D721Med (cell line): ENCODE measurements at places on chromosomes 4 and X.
A peak's percentile ranks its signal among the peaks of the same experiment; 100 is the strongest.

DNA sequence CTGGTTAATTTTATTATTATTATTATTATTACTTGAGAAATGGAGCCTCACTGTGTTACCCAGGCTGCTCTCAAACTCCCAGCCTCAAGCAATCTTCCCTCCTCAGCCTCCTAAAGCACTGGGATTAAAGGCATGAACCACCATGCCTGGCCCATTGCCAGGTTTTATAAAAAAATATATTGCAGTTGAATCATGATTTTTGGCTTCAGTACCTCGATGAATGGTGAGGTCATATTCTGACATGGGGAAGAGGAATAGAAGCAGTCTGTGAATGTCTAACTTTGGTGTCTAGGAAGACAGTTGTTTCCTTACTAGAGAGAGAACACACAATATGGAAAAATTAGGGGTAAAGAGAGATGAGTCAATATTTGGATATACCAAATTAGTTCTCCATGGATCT, 32.0 kb downstream of the CCSER1 start:
- no peak for DNase-seq

DNA sequence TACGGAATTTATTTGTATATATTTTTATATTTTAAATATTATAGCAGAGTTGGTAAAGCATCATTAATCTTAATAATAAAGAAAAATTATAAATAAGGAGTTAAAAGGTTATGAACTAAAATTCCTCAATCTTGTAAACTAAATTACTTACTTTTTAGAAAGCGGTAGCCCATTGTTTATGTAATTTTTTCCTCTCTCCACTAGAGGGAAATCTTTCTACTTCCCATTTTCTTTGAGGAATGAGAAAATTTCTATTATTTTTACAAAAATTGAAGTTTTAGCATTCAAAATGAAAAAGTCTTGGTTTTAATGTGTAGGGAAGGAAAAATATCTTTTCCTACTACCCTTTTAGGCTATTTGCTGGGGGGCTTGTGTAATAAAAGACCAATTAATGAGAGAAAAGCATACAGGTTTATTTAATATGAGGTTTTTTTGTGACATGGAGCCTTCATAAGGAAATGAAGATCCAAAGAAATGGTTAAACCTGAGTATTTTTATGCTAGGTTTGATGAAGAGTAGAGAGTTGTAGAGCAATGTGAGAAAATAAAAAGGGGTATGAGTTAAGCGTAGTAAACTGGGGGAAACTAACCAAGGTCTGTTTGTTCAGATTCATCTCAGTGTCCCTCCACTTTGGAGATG, 68.7 kb upstream of the ADAD1 start:
- no peak for DNase-seq

- no peak for DNase-seq
These were observed 6.0 kb downstream of the P2RY4 start for GRCh38 chrX:70254063-70254400.

- DNase-seq: no peak
These were observed 133.6 kb upstream of the FAM9C start for GRCh38 chrX:13177921-13178566.

GRCh38 chr4:47536966-47537365, 51.9 kb downstream of the ATP10D start:
- no peak for DNase-seq

GRCh38 chrX:129931411-129932015, 25.5 kb downstream of the UTP14A start:
- peak; percentile 45 for DNase-seq

- DNase-seq: no peak
These were observed 17.5 kb downstream of the ZNF330 start for GRCh38 chr4:141238186-141238585.

DNA sequence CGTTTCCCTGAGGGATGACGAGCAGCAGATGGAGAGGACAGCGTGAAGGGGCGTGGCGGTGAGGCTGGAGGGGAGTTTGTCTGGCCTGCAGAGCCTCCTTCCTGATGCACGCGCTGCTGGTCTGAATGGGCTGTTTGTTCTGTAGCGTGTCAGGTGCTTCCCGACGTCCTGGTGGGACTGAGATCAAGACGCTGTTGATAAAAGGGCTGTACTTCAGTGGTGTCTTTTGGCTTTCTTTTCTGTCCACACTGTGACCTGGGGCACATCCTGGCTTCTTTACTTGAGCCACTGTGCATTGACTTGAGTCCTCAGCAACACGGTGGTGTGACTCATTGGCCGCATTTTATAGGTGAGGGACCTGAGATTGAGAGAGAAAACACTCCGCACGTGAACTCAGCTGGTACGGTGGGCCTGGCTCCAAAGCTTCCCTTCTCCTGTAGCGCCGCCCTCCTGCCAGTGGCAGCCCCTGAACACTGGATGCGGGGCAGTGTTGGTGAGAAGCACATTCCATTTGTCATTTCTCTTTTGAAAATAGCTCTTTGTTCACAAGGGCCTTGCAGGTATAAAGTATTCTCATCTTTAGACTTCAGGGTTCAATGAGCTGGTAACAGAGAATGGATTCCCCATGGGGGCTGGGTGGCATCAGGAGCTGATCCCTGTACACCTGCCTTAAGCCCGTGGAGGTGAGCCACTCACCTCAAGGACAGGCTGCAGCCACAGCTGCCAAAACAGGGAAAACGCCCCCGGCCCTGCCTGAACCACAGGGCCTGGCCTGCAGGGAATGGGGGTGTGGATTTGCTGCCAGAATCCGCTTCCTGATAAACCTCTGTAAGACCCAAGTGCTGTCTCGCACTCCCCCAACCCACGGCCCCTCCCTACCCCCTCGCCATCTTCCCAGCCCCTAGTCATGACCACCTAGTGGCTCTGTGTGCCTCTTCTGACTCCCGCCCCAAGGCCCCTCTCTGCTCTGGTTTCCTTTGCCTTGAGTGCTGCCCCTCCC, 29.2 kb downstream of the NSG1 start:
- no peak for DNase-seq

GRCh38 chrX:6968231-6968630, 179.3 kb upstream of the STS start:
- DNase-seq: no peak

GRCh38 chrX:100905620-100906019, 23.1 kb downstream of the XKRX start:
- no peak for DNase-seq

DNA sequence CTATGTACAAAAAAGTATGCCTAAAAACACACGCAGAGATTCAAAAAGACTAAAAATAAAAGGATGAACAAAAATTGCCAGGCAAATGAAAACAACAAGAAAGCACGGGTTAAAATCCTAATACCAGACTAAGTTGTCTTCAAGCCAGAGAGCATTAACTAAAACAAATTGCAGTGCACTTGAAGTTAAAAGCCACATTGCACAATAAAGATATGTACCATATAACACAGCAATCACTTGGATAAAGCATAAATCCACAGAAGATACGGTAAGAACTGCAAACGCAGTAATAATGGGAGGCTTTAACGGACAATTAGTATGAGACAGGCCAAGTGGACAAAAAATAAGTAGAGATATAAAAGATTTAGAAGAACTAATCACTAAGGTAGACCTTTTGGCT, 14.9 kb downstream of the CCDC158 start:
- no peak for DNase-seq

DNA sequence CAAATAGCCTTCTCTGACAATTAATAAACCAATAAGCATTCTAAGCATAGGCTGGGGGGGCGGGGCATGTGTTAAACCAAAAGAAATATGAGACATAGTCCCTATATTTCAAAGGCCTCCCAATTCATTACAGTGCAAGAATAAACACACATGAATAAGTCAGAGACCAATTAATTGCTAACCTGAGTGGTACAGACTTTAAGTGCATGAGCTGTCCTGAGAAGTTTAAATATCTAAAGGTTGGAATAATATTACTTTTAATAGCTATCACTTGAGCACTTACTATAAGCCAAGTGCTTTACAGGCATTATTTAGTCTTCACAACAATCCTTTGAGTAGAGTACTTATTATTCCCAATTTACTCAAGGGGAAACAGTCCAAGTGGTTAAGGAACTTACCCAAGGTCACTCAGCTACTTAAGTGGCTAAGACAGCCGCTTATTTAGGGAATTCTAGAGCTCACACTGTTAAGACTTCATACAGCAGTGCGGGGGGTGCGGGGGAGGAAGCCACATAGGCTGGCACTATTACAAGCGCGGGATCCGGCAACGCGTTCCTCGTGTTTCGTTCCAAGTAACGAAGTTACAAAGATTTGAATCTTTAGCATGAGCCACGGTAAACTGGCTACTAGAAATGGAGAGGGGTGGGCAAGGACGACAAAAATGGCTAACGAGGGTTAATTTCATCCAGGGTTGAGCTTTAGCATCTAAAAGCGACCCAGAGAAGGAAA, 1.4 kb downstream of the THOC2 start:
- DNase-seq: no peak

DNA sequence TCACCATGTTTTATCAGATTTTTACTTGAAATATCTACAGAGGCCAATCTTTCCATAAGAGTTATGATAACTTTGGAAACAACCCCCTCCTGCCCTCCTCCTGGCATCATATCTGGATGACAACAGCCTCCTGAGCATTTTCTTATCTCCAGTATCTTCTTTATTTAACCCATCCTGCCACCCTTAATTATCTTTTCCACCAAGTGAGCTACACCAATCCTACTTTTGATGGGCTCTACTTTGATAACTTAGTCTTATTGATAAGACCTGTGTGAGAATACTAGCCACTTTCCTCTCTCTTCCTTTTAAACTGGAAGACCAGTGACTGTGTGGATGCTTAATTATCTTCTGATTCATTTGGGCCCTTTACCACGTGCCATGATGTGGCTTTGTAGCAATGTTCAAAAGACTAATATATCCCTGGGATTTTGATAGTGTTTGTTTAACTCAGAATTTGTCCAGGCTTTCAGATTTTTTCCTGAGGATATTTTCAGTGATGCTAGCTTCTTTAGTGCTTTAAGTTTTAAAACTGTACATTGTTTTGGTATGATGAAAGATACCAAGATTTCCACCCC, 330.1 kb upstream of the GIMD1 start:
- no peak for DNase-seq

GRCh38 chr4:13983189-13983790, 355.8 kb upstream of the BOD1L1 start:
- no peak for DNase-seq

GRCh38 chr4:184348311-184349233, 125.8 kb downstream of the IRF2 start:
- peak; percentile 51 for DNase-seq

DNA sequence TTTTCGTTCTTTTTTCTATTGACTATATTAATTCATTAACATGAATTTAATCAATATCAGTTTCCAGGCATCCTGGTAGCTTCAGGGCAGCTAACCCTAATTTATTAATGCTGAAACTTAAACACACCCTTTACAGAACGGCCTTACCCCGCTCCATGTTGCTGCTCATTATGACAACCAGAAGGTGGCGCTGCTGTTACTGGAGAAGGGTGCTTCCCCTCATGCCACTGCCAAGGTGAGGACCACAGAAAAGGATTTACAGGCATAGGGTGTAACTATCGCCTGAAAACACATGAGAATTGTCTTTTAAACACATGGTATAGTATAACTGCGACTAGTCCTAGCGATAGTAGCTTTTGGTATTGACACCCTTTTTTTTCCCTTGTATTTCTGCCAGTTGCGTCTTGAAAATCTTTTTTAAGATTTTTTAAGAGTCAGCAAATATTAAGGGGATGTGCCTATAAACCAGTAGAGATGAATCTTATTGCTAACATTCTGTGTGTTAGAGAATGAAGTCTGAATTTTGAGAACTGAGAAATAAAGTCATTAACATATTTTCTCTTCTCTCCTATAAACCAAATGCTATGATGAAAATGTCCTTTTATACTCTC, 229.0 kb downstream of the ANK2 start:
- peak; percentile 21 for DNase-seq

DNA sequence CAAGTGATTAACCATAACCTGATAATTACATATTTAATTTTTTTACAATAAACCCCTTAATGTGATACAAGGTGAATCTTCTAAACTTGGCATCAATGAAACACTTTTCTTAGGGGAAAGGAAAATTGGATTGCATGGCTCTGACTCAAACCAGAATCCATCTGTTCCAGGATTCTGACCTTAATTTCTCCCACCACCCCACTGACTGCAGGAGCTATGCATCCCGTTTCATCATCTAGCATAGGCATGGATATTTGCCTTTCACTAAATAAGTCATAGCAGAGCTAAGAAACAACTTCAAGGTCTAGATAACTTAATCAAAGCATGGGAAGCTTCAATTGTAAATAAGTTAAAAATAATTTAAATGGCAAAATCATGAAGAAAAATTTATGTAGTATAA, 156.3 kb downstream of the BTC start:
- no peak for DNase-seq

DNA sequence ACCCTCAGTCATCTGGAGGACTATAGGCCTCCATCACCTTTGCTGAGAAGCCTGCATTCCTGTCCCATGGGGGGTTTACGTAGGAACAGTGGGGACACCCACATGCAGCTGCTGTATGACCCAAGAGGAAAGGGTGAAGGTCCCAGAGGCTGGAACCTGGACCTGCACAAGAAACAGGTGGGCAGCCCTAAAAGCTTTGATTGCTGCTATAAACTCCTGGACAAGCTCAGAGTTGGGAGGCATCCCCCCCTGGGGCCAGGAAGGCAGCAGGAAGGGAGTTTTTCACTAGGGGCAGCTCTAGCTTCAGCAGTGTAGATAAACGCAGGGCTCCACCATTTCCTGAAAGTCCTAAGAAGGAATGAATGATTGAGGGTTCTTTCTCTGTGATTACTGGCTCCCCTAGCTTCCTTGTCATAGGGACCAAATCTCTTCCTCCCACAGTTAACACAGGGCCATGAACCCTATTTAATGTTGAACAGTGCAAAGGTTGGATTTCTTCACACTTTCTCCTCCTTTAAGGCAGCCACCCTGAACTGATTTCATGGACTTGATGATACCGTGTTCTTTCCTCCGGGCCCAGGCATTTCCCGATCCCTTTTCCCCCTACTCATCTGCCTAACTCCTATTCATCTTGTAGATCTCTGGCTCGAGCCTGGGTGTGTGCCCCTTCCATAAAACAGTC, 84.2 kb downstream of the CHRNA9 start:
- no peak for DNase-seq
